Hepatocyte (in vitro differentiated cells): ENCODE measurements at places on chromosomes 2 and 18. TPM values are rescaled to one million over a fixed set of nuclear protein-coding genes. Genes with fewer than 3 reads are reported as not detected.

The SAP130 gene
- 12.7 and 18.4 TPM in 2 replicates for polyA plus RNA-seq

The B3GNT7 gene
- polyA plus RNA-seq: 2.3 and 4.3 TPM in 2 replicates

The SIX2 gene
- 1.1 and 1.3 TPM in 2 replicates for polyA plus RNA-seq

DNA sequence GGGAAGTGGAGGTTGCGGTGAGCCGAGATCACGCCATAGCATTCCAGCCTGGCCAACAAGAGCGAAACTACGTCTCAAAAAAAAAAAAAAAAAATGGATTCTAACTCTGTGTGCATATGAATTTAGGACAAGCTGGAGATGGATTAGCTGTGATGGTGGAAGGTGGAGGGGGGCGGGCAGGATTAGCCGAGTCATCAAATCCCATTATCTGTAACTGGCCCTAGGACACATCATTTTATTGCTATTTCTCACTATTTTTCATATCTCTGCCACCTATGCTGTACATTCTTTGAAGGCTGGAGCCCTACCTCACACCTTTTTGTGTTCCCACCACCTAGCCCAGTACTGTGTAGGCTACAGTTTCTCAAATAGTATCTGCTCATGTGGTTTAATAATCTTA, 7.3 kb upstream of the CDK5R2 start:
- no peak for DNase-seq

DNA sequence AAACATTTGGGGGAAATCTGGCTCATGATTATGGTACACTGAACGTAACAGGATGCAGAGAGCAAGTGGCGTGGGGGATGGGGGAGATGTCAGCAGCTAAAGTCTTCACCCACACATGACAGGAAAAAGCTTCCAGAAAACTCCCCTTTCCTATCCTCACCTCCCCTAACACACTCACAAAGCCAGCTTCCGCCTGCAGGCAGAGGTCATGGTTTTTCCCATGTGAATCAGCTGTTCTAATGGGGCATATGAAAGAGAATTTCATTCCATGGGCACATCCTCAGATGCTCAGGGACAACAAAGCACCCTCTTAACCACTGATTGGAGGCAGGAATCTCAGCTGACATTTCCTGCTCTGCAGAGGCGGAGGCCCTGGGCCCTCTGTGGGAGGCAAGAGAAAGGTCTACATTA, 129.1 kb downstream of the TSN start:
- no peak for DNase-seq

- no peak for DNase-seq
Measured at GRCh38 chr2:229899604-229900003, 22.2 kb downstream of the TRIP12 start.
